T-helper 9 cell (primary cell): ENCODE measurements at places on chromosomes 1 and 21.

GRCh38 chr1:24364975-24365678 is 46.0 kb downstream of the GRHL3 start:
- DNase-seq, result no peak

DNA sequence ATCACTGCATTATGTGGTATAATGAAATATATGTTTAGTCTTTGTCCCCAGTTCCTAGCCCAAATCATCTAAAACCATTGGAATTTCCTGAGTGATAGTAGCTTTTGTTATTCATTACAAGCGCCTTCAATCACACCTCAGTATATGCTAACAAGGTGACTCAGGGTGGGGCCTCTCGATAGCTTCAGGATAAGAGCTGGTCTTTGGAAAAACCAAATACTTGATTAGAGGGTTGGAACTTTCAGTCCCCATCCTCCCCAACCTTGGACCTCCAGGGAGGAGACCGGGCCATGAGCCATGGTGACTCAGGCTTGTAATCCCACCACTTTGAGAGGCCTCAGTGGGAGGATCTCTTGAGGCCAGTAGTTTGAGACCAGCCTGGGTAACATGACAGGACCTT is 5.1 kb upstream of the BRDT start:
- no peak for DNase-seq

DNA sequence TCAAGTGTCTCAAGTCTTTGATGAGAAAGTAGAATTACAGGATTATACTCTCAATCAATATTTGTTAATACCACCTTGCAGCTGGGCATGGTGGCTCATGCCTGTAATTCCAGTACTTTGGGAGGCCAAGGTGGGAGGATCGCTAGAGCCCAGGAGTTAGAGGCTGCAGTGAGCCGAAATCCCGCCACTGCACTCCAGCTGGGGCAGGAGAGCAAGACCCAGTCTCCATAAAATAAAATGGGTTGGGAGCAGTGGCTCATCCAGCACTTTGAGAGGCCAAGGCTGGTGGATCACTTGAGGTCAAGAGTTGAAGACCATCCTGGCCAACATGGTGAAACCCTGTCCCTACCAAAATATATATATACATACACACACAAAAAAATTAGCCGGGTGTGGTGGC is 1.2 kb upstream of the NCMAP start:
- DNase-seq, result no peak

DNA sequence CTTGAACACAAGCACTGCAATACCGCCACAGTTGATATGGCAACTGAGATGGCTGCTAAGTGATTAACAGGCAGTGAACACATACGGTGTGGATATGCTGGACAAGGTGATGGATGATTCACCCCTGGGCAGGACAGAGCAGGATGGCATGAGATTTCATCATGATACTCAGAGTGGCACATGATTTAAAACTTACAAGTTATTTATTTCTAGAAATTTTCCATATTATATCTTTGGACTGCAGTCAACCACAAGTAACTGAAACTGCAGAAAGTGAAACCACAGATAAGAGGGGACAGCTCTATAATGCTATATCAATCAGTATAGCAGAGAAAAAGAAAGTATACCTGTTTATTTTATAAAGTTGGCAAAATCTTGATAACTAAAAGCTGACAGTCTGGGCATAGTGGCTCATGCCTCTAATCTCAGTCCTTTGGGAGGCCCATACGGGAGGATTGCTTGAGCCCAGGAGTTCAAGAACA is 47.9 kb downstream of the PHACTR4 start:
- no peak for DNase-seq

GRCh38 chr1:94958081-94958480 is 31.2 kb upstream of the CNN3 start:
- DNase-seq, result no peak

- DNase-seq, result no peak
These were observed 31.2 kb upstream of the IFNAR2 start for GRCh38 chr21:33198346-33199099.

DNA sequence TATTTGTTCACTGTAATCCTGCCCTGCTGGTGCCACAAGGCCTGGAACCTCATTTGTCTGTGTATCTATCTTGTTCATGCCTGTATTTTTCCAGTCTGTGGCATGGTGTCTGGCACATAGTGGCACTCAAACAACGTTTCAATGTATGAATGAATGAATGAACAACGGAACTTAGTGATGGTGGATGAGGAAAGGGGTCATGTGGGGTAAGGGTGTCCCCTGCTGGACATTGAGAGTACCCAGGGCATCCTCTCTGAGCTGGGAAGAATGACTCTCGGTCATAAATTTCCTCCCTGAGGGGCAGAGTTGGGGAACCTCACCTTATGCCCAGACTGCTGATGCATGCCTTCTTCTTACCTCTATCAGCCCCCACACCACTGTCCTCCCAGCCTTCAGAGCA is 18.9 kb upstream of the ZNF683 start:
- DNase-seq, result peak; percentile 21

GRCh38 chr1:234309598-234310459 is 63.4 kb upstream of the COA6 start:
- peak; percentile 50 for DNase-seq

GRCh38 chr1:43521078-43521477 is 9.6 kb upstream of the PTPRF start:
- no peak for DNase-seq

- no peak for DNase-seq
These were observed 445.1 kb downstream of the SIPA1L2 start for GRCh38 chr1:232184561-232185530.

GRCh38 chr1:221302810-221303209 is 423.6 kb downstream of the HLX start:
- DNase-seq, result no peak

GRCh38 chr1:222346955-222347354 is 200.9 kb downstream of the HHIPL2 start:
- DNase-seq, result no peak

GRCh38 chr1:30812076-30812475 is 54.5 kb upstream of the LAPTM5 start:
- DNase-seq, result no peak

DNA sequence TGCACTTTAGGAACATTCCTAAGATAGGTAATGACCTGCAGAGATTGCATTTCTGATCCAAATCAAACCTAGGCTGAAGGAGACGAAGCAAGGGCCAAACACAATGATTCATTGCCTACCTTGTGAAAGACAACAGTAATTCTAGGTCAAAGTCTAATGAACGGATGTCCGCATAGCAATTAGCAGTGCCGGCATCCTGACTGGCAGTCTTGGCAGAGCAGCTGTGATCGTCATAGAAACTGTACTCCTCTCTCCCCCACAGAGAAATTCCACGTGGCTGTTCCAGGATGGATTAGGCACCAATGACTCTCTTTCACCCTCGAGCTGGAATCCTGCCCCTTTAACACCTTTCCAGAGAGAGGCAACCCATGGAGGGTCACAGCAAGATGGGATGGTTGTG is 28.9 kb upstream of the VAV3 start:
- DNase-seq, result no peak

GRCh38 chr1:81806432-81806770 is 5.7 kb downstream of the ADGRL2 start:
- DNase-seq, result no peak
